ENCODE measurements at places on chromosomes 2 and 18.

- DNase-seq: no peak
Measured at GRCh38 chr2:152062125-152063091, 36.4 kb downstream of the CACNB4 start.

DNA sequence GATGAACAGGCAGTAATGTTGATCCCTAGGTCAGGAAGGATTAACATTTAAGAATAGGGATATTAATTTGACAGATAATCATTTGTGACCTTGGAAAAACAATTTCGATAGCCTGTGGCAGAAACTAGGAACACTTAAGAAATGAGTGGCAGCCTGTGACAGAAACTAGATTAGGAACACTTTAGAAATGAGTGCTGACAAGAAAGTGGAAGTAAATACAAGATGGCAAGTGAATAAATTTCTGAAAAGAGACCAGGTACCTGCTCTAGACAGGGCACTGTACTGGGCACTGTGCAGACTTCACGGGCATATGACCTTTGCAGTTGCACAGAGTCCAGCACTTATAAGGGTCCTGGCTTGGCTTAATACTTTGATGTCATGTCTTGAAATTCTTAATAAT is 5.5 kb upstream of the HNRNPA3 start:
- DNase-seq: no peak

DNA sequence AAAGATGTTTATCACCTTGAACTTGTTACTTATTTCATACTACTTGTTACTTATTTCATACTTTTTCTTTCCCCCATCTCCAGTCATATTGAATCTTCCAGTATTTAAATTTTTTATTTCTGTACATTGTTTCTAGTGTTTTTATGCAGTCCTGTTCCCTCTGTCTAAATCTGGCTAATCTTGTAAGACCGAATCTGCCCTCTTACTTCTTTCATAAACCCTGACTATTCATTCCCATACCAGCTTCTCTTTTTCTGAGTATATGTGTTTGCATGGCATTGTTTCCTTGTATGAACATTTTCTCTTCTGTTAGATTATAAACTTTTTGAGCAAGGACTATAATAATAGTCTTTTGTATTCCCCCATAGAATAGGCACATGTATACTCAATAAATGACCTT is 131.7 kb downstream of the TAF4B start:
- no peak for DNase-seq

DNA sequence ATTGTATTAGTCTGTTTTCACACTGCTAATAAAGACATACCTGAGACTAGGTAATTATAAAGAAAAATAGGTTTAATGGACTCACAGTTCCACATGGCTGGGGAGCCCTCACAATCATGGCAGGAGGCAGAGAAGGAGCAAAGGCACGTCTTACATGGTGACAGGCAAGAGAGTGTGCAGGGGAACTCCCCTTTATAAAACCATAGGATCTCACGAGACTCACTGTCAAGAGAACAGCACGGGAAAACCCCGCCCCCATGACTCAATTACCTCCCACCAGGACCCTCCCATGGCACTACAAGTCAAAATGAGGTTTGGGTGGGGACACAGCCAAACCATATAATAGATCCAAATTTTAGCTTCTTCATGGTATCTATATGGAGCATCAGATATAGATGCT is 69.6 kb upstream of the TMEM87B start:
- DNase-seq: no peak

All from right renal pelvis (tissue), 4 donors.